OCI-LY7 (cell line): ENCODE measurements at places on chromosomes 12 and 14. TPM values are rescaled to one million over a fixed set of nuclear protein-coding genes. Genes with fewer than 3 reads are reported as not detected.

DNA sequence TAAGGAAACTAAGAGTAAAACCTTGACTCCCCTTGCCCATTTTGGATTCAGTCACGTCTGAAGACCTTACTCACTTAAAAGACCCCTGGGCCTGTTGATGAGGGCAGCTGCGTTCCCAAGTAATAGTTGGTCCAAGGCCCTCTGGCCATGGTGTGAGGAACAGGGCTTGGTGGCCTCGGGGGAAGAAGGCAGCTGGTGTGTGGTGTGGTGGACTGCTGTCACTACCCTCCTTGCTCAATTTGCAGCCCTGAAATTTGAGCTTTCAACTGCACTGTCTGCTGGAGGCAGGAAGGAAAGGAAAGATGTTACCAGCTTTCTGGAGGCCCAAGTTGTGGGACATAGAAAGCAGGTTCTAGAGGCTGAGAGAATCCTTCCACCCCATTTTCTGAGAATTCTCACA is 128.2 kb downstream of the SLC38A6 start:
- DNase-seq: no peak

GRCh38 chr14:91108941-91109611 is 4.8 kb upstream of the DGLUCY start:
- DNase-seq: no peak

DNA sequence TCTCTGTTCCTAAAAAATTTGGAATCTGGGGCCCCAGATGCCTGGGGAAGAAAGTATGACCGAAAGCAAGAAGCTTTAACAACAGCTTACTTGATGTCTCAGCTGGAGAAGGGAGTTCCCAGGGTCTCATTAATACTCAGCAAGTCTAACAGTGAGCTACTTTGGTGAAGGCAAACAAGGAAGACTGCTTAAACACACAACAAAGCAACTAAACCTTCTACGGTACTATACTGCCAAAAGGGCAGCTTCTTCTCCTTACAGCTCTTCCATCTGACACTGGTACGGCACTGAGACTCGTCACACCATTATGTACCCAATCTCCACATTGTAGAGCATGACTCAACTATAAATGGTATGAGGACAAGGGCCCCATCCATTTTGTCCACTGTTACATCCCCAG is 213.0 kb downstream of the MED13L start:
- DNase-seq: no peak

The DTX3 gene
- total RNA-seq: 0.11 TPM in 1 of 2 replicates, not detected in the other

- DNase-seq: no peak
Measured at GRCh38 chr12:78331181-78331580, 500.5 kb downstream of the NAV3 start.
